ENCODE measurements at places on chromosomes 1 and 21.
A peak's percentile ranks its signal among the peaks of the same experiment; 100 is the strongest.

DNA sequence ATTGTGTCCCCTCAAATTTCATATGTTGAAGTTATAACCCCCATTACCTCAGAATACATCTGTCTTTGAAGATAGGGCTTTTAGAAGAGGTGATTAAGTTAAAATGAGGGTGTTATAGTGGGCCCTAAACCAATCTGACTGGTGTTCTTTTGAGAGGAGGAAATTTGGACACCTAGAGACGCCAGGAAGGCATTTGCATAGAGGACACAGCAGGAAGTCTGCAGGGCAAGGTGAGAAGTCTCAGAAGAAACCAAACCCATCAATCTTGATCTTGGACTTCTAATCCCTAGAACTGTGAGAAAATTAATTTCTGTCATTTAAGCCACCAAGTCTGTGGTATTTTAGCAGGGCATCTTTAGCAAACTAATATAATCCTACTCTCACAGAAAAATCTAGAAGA, 13.0 kb downstream of the GOLPH3L start:
- no peak overlapping the region for H3K27ac ChIP-seq
- H3K27me3 ChIP-seq: no peaks in the 10 kb centered on the region
- no peak for DNase-seq
- peaks cover 38% of the 10 kb centered on the region for H3K36me3 ChIP-seq
- no peak overlapping the region for H3K4me3 ChIP-seq

DNA sequence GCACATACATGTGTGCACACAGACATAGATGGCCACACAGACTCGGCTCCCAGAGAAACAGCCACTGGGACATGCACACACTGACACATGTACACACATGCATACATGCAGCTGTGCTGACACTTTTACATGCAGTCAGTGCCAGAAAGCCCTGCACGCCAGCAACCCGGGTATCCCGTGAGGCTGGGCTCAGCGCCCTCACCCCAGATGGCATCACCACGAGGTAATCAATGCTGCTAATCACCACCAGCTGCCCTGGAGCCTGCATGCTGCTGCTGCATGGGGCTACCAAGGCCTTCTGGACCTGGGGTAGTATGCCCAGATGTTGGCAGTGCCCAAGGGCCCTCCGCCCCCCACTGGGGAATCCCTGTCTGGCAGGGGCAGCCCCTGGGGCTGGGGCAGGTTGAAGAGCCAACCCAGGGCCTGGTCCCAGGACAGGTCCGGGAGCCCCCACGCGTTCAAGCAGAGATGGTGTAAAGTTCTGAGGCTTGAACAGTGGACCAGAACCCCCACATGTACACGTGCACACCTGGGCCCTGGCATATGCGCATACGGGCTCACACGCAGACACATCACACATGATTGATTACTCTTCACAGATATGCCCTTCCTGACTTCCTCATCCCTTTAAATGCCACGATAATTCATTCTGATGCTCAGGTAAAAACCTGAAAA, 2.7 kb upstream of the COL16A1 start:
- H3K4me3 ChIP-seq: no peak overlapping the region
- DNase-seq: no peak
- peaks cover 22% of the 10 kb centered on the region for H3K4me1 ChIP-seq
- no peaks in the 10 kb centered on the region for H3K36me3 ChIP-seq
- no peak overlapping the region for H3K27ac ChIP-seq

DNA sequence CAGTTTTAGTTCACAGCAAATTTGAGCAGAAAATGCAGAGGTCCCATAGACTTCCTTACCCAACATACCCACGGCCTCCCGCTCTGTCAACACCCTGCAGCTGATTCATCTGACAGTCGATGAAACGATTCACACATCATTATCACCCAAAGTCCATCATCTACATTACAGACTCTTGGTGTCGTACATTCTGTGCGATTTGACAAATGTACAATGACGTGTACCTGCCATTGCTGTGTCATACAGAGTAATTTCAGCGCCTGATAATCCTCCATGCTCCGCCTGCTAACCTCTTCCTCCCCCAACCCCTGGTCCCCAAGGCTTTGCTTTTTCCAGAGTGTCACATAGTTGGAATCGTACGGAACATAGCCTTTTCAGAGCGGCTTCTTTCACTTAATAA, 94.7 kb upstream of the SLC25A33 start:
- H3K4me1 ChIP-seq: peaks cover 16% of the 10 kb centered on the region
- H3K27ac ChIP-seq: no peak overlapping the region
- no peak for DNase-seq
- no peak overlapping the region for H3K4me3 ChIP-seq

DNA sequence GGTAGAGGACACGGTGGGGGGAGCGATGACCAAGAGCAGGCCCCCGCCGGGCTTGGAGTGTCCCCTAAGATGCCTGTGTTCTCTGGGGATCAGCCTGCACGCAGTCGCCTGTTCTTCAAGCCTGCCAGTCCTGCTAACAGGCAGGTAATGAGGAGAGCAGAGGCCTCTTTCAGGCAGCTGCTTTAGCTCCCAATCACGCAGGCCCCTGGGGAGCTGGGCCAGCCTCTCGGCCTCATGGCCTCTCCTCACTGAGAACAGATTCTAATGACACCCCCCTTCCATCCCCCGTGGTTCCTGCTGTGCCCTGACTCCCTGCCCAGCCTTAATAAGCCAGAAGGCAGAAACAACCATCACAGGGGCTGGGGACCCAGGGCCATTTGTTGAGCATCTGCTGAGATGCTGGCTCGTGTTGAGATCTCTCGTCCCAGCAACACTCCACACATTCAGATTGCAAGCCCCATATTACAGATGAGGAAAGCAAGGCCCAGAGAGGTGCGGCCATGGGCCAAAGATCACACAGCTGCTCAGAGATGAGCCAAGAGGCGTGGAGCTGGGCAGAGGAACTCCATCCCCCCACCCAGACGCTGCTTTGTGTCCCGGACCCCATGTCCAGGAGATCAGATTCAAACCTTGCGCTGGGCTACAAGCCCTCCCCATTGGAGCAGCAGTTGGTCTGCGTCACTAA, 71.6 kb upstream of the CASZ1 start:
- no peak overlapping the region for H3K4me3 ChIP-seq
- peaks cover 29% of the 10 kb centered on the region for H3K27me3 ChIP-seq
- H3K27ac ChIP-seq: no peak overlapping the region
- DNase-seq: peak; percentile 59

Data from upper lobe of right lung (tissue), 1 donor.